ENCODE measurements at places on chromosomes 7 and 10.
A peak's percentile ranks its signal among the peaks of the same experiment; 100 is the strongest.

- DNase-seq: no peak
These were observed 99.8 kb downstream of the GSAP start for GRCh38 chr7:77316219-77316978.

GRCh38 chr7:135166338-135166990, 4.0 kb downstream of the CYREN start:
- no peak for DNase-seq

GRCh38 chr10:235915-236314, 100.7 kb downstream of the ZMYND11 start:
- DNase-seq: no peak

DNA sequence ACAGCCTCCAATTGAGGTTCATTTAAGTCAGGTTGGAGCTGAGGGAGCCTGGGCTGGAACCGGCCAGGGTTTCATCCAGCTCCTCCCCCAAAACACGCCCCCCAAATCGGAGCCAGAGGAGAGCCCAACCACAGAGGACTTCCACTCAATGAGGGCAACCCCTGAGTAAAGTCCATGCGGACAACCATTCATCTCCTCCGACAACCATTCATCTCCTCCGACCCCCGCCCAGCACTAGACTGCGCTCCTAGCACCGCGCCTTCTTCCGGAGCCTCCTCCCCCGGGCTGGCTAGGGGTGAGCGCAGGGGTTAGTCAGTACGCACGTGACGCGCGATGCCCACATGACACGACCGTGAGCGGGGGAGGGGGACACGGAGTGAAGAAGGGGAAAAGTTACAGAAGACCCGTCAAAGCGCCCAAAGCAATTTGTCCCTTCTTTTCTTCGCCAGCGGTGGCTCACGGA, 1.4 kb downstream of the MAGI2 start:
- peak; percentile 92 for DNase-seq

GRCh38 chr7:17367502-17367901, 69.0 kb downstream of the AHR start:
- DNase-seq: no peak

DNA sequence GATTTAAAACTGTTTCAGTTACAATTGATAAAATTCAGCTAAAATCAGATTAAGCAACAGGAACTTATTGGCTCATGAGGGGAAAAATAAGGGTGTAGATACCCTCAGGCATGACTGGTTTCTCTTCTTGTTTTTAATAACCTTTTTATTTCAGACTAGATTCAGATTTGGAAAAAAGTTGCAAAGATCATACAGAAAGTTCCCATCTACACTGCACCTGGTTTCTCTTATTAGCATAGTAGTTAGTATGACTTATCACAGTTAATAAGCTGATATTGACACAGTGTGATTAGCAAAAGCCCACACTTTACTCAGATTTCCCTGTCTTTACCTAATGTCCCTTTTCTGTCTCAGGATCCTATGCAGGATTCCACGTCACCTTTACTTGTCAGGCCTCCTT, 53.3 kb downstream of the HTR5A start:
- DNase-seq: no peak

- DNase-seq: no peak
These were observed 12.8 kb downstream of the ICA1 start for GRCh38 chr7:8249121-8249520.

DNA sequence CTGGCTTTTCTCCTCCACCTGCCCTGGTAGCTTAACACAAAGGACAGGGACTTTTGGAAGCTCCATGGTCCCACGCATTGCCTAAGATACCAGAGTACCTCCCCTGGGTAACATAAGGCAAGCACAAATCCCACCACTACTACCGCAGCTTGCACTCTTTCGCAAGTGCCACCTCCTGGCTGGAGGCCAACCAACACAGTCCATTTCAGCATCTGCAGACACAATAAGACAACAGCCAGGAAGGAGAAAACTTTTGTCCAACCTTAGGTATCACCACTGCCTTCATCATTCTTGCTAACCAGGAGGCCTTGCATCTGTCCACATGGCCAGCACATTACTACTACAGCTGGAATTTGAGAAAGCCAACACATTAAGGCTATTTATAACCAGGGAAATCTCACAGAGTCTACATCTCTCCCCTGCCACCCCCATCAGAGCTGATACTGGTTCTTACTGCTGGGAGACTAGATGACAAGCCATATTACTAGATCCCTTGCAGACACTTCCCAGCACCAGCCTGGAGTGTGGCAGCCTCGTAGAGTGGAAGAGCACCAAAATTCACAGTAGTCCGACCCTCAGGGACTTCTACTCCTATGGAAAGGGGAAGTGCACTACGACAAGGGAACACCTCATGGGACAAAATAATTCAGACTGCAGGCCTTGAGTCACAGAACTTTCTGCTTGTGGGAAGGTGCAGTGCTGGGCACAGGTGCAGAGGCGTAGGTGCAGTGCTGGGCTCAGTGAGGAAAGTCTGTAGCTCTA, 39.8 kb upstream of the CDK13 start:
- DNase-seq: peak; percentile 11

- DNase-seq: no peak
These were observed 34.6 kb downstream of the PPP1R9A start for GRCh38 chr7:94941844-94942632.

DNA sequence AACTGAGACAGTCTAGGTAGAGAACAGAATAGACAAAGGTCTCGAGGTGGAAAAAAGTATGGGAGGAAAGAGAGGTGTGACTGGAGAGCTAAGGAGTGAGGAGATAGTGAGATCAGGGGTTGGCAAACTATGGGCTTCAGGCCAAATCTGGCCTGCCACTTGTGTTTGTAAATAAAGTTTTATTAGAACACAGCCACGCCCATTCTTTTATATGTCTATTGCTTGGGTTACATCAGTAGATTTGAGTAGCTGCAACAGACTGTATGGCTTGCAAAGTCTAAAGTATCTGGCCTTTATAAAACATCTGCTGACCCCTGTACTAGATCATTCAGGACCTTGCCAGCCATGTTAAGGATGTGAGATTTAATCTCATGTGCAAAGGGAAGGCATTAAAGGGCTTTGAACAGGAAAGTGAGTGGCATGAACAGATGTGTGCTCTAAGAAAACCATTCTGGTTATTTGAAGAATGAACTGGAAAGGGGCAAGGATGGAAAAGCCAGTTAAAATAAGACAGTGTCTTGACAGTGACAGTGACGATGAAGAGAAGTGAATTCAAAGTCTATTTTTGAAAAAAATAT, 240.3 kb downstream of the RNLS start:
- DNase-seq: no peak

DNA sequence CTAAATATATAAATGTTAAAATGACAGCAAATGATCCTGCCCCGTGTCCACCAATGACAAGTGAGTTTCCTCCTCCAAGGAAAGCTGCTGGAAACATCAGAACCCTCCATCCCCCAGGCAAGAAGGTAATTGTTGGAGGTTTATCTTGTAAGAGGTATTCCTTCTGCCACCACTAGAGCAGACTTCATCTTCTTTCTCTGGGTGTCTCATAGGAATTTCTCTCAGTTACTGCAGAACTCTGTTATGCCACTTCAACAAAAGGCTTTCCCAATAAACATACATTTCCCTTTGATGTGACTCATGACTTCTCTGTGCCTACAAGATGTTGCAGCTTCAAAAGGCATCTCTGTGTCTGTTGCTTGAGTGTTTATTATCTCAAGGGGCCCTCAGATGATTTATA, 279.1 kb downstream of the BMPER start:
- peak; percentile 26 for DNase-seq

- no peak for DNase-seq
These were observed 3.7 kb downstream of the CCNJ start for GRCh38 chr10:96047004-96047649.

DNA sequence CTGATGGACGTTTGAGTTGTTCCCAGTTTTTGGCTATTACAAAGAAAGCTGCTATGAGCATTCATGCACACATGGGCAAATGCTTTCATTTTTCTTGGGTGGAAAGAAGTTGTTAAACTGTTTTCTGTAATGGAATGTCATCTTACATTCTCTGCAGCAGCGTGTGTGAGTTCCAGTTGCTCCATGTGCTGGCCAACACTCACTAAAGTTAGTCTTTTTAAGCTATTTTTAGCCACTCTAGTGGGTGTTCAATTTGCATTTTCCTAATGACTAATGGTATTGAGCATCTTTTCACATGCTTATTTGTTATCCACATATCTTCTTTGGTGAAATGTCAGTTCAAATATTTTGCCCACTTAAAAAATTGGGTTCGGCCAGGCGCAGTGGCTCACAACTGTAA, 82.8 kb upstream of the COL13A1 start:
- peak; percentile 16 for DNase-seq

DNA sequence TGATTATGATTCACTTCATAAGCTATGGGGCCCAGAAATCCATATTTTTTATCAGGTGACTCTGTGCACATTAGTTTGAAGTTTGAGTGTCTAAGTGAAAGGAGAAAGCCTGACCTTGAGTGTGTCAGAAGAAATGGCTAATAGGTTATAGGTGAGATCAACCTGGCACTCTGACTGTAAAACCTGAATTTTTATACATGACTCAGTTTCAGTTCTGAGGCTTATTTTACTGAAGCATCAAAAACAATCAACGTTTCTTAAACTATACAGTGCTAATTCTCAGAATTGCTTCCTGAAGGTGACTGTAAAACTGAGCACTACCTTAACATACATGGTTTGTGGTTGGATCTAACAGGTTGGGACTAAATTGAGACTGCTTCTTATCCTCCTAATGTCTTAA, 159.4 kb upstream of the AHR start:
- no peak for DNase-seq

- peak; percentile 4 for DNase-seq
These were observed 123.1 kb upstream of the ADO start for GRCh38 chr10:62681211-62681940.

DNA sequence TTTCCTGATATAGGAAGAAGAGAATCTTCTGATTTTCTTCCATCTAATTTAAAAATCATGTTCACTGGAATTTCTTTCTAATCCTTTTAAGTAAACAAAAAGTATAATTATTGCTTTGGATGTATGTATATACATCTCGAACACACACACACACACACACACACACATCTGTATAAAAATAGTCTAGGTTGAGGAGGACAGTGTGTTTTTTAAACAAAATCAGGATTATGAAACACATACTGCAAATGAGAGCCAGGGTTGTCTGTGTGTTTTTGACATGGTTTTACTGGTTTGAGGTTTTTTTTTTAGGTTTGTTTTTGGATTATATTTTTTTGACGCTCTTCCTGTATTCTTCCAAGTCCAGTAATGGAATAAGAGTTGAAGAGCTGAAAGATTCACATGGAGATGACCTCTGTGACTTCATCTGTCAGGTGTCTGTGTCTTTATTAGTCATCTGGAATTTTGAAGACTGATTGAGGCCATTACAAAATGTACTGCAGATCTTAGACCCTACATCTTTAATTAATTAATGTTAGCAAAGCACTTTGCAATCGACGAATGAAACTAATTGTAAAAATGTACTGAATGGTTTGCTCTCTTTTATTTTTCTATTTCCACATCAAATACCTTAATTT, 237.1 kb downstream of the SUGCT start:
- DNase-seq: peak; percentile 5

DNA sequence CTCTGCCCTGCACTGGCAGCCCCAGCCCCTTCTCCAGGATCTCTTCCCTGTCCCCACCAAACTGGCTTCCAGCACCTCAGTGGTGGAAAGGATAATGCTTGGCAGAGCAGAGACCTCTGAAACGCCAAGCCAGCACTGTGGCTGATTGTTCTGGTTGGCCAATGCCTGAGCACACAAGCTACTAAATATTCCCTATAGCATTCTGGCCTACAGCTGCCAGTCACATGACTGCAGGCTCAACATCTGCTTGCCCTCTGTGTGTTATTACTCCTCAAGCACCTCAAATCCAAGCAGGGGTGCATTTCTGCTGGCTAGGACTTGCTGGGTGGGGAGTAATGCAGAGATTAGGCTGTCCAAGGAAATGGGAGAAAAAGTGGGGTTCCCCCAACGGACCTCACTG, 6.1 kb downstream of the TBATA start:
- no peak for DNase-seq

- no peak for DNase-seq
These were observed 1.3 kb downstream of the TRPV6 start for GRCh38 chr7:142884286-142884640.

DNA sequence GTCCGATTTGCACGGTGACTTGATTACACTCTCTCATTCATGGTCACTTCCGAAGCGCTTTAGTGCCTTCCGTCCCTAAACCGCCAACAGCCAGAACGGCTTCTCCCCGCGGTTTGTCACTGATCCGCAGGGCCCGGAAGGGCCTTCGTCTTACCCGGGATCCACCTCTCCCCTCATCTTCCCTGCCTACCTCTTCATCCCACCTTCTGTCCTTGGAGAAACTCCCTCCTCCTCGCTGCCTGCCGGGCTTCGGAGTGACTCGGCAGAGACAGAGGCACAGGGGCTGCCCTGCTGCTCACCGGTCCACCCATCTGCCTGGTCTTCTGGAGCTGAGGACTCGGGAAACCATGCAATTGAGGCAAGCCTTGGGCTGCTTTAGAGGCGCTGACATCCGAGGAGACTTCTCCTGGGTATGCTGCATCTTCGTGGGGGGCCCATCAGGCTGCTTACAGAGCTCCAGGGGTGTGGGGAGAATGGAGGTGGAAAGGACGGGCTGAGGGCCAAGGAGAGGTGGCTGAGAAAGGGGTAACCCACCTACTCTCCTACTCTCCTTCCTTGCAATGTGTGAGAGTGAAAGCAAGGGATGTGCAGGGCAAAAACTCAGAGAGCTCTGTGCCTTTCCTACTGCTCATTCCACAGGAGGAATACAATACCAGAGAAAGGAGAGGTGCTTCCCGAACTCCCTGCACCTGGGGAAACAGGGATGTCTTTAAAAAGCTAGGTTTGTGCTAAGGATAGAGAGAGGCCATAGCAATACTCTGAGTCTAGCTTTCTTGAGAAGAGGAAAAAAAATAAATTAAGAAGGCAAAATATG, 1.0 kb upstream of the HOXA11 start:
- peak; percentile 53 for DNase-seq

DNA sequence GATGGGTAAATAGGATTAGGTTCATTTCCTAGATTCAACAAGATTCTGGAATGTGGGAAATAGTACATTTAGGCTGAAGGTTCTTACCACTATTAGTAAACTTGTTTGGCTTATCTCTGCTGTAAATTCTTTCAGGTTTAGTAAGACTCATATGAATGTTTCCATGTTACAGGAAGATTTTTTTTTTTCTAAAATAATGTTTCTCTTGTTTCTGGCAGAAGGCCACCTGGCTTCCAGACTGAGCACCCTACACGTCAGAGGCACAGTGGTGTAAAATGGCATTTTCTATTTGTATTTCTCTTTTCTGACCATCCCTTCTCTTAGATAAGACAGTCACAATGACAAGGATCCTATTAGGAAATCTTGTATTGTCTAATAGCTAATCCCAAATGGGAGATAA, 22.7 kb upstream of the AASS start:
- DNase-seq: peak; percentile 83

DNA sequence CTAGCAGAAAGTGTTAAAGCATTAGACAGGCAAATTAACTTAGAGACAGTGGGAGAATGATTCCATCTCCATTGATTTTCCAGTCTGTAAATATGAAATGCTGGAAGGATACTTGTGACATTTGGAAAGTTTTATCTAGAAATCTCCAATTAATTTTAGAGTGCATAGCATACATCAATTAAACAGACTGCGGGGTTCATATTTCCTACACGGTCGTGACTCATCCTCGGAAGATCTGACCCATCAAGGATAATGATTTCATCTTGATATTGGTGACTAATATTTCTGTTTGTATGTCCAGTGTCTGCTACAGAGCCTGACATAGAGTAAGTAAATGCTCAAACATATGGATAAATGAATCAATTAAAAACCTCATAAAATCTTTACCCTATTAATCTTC, 474.9 kb downstream of the KCNMA1 start:
- peak; percentile 86 for DNase-seq

GRCh38 chr7:38704751-38705150, 73.6 kb upstream of the AMPH start:
- DNase-seq: peak; percentile 14
